Astrocyte (in vitro differentiated cells and primary cell): ENCODE measurements at places on chromosomes 11 and 22. TPM values are rescaled to one million over a fixed set of nuclear protein-coding genes. Genes with fewer than 3 reads are reported as not detected.
A peak's percentile ranks its signal among the peaks of the same experiment; 100 is the strongest.

DNA sequence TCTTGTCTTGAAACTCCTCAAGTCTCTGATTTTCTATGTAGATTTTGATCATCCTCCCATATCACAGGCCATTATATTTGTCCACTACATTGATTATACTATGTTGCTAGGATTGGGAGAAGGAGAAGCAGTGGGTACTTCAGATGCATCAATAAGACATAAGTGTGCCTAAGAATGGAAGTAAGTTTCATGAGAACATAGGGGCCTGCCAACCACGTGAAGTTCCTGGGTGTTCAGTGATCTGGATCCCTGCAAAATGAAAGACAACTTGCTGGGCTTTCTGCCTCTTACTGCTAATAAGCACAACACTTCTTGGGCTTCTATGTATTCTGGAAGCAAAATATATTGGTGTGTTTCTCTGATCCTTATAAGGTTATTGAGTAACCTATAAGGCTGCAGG, 17.8 kb downstream of the SERPINH1 start:
- no peak for DNase-seq

DNA sequence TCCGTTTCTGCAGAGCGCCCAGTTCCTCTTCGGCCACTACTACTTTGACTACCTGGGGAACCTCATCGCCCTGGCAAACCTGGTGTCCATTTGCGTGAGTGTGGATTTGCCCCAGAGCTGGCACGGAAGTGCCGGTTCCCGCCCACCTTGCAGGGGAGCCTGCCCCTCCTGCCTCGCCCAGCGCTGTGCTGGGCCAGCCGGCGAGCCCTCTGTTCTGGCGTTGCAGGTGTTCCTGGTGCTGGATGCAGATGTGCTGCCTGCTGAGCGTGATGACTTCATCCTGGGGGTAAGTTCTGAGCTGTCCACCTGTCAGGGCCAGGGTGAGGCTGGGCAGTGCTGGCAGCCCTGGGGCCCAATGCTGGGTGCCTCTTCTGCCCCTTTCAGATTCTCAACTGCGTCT, 29.8 kb downstream of the TPCN2 start:
- DNase-seq: no peak

GRCh38 chr11:124409906-124410305, 11.1 kb upstream of the OR8B3 start:
- no peak for DNase-seq

- DNase-seq: no peak
Measured at GRCh38 chr11:68680541-68681231, 3.7 kb upstream of the GAL start.

GRCh38 chr11:91382946-91383345, 841.7 kb upstream of the FAT3 start:
- no peak for DNase-seq

DNA sequence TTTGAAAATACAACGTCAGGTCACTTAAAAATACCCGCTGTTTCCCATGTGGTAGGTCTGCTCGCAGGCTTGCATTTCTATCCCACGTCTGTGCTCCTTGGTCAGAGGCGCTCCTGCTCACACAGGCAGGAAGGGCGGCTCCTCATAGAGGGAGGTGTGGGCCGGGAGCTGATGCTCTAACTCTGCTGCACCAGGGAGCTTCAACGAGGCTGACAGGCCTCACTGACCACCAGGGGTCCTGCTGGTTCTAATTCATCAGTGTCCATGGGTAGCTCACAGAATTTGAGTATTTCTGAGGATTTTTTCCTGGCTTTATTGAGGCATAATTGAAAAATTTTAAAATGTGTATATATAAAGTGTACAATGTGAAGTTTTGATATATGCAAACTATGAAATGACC, 68.5 kb downstream of the PIWIL3 start:
- no peak for DNase-seq

DNA sequence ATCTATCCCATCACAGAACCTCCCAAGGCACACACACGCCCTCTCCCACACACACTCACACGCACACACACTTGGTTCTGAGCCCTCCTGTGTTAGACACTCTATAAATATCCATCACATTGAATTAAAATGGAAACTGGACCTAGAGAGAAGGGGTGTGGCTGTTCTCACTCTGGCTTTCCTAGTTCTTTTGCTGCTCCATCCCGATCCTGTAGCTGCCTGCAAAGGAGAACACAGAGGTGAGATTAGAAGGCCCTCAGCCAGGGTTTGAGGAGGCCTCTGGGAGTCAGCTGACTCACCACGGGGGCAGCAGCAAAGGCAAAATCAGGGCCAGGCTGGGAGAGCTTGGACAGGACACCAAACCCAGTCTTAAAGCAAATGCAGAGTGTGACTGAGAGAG, 192.3 kb upstream of the CADM1 start:
- no peak for DNase-seq

- no peak for DNase-seq
Measured at GRCh38 chr22:16955678-16956210, 52.3 kb downstream of the GAB4 start.

DNA sequence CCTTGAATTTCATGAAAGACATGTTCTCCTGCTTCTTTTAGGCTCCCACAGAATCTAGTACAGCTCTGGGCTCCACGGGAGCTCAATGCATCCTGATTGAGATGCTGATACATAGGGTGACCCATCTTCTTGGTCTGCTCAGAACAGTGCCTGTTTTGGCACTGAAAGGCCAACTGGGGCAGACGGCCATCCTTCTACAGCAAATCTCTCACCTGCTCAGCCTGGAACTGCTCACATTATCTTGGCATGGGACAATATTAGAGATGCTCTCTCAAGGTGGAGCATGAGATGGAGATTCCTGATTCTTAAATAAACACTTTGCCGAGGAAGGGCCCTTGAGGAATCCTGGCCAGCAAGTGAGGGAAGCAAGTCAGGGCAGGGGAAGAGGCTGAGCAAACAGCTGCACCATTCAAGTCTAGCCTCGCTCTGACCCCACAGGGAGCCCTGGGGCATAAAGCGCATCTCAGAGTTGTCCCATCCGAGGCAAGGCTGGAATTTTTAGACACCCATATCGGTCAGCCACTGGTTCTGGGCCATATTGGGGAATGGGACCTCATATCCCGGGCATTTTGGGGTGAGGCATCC, 58.4 kb upstream of the CSNK2A3 start:
- no peak for DNase-seq

- no peak for DNase-seq
Measured at GRCh38 chr11:128179039-128179438, 408.3 kb downstream of the ETS1 start.

DNA sequence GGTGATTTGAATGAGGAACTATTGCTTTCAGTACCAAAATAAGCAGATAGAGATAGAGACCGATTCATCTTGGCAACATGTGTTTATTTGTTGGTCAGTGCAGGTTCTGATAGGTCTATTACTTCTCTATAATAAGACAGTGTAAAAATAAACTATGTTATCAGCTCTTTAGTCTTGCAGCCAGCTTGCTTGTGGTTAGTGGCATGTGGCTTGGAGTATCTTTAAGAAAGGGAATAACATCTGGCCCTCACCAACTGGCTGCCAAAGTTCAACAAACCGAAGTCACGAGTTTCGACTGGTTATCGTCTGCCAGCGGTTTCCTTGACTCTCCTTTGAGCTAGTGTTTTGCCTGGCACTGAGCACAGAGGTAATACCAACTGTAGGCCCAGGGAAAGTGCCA, 71.8 kb downstream of the CTTN start:
- DNase-seq: peak; percentile 78

DNA sequence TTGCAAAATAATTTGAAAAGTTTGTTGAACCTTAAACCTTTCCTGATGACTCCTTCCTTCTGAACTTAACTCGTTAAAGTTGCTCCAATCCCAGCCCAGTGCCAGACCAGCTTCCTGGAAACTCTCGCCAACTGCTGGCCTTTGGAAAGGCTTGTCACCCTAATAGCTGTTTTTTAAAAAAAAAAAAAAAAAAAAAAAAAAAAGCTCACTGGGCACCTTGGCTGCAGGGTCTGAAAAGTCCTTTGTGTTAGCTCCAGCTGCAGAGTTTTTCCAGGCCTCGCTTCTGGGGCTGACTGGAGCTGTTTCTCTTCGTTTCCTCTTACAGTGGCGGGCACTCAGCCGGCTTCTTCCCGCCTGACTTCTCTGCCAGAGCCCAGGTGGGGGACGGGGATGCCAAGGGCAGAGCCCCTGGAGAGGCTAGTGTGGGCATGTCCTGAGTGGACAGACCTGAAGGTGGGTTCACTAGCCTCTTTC, 25.1 kb downstream of the KCNQ1OT1 start:
- no peak for DNase-seq

GRCh38 chr22:38148245-38148644, 33.4 kb downstream of the PLA2G6 start:
- peak; percentile 81 for DNase-seq

GRCh38 chr11:20631519-20632168, 32.2 kb downstream of the SLC6A5 start:
- no peak for DNase-seq

GRCh38 chr11:85180528-85180927, 446.6 kb downstream of the DLG2 start:
- no peak for DNase-seq

- DNase-seq: peak; percentile 84
Measured at GRCh38 chr22:40426594-40427333, 56.4 kb downstream of the SGSM3 start.

DNA sequence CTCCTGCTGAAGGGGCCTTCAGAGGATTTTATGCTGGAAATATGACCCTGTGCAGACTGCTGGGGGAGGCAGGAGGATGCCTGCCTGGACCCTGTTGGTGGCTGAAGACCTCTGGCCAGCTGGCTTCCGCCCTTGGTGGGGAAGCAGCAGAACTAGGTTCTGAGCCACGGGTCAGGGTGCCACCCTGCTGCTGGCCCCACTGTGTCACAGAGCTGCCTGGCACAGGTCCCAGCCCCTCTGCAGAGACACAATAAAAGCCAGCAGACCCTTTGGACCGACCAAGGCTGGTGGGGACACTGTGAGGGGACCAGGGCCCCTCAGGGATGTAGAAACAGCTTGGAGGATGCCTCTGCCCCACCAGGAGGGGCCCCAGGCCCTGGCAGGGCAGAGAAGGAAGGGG, 6.9 kb upstream of the SREBF2 start:
- no peak for DNase-seq

DNA sequence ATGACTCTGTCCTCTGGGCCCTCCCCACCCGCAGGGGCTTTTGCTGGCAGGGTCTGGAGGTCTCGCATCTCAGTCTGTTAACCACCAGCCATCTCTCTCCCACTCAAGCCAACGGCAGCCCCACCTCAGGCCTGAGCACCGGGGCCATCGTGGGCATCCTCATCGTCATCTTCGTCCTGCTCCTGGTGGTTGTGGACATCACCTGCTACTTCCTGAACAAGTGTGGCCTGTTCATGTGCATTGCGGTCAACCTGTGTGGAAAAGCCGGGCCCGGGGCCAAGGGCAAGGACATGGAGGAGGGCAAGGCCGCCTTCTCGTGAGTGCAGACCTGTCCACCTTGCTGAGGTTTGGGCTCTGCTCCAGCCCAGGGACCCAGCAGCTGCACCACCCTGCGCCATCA, 44.3 kb upstream of the TTC12 start:
- no peak for DNase-seq

DNA sequence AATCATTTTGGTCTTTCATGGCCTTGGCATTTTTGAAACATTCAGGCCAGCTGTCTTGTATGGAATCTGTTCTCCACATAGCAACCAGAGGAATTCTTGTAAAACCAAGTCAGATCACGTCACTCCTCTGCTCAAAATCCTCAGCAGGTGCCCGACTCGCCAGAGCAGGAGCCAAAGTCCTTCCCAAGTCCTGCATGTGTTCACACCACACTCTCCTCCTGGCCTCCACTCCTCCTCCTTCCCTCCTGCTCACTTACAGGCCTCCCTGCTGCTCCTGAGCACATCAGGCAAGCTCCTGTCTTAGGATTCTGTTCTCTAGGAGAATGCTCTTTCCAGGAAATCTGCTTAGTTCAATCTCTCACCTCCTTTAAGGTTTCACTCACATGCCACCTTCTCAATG, 6.9 kb upstream of the PSMC3 start:
- peak; percentile 20 for DNase-seq

DNA sequence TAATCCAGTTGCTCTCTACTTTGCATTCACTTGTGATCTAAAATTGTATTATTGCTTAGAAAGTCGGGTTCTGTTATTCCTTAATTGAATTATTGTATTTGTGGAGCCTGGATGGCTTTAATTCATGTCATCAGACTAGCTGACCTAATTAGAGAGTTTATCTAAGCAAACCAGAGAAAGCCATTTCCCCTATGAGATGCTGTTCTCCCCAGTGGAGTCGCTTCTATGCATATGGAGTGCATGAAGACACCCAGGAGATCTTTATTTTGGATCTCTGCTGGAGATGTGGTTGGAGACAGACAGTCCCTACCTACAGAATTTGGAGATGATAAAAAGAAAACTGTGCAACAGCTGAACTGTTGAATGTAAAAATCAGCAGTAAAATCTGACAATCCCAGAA, 45.2 kb upstream of the MYO18B start:
- DNase-seq: no peak

GRCh38 chr11:101862391-101863233, 52.2 kb upstream of the CEP126 start:
- DNase-seq: peak; percentile 61

DNA sequence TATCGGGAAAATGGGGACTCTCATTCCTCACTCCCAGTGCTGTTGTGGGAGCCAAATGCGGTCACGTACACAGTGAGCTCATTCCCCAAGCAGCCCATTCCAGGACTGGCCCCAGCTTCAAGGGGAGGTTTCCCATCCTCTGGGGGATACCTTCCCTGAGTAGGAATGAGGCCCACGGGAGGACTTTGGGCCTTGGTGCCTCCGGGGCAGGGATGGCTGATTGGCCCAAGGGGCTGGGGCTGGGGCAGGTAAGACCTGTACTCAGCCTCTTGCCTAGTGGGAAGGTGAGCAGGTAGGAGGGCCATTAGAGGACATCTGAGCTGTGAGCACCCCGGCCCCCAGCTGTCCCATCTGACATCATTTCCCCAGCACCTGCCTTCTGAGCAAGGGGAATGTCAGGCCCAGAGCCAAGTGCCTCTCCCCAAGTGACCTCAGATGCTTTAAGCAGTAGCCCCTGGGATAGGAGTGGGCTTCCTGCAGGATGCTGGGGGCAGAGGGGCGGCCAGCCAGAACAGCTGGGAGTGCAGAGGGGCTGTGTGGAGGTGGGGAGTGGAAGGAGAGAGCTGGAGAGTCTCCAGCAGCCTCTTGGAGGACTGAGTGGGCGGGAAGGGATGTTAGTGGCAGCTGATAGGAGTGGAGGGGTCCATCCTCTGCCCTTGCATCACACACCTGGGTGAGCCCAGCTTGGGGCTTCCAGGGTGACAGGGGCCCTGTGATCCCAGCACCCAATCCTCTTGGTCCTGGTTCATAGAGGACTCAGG, 58.4 kb downstream of the CD82 start:
- peak; percentile 36 for DNase-seq

- peak; percentile 100 for DNase-seq
Measured at GRCh38 chr11:125772834-125773505, 5.7 kb downstream of the PATE2 start.

- peak; percentile 72 for DNase-seq
Measured at GRCh38 chr11:26946257-26946716, 47.6 kb upstream of the FIBIN start.

GRCh38 chr11:111606986-111607385, 4.7 kb downstream of the SIK2 start:
- DNase-seq: peak; percentile 48

Gene ZBTB16
- 0.36 and 0.50 TPM in 2 replicates for total RNA-seq

Gene GTSE1
- 2.4 and 4.1 TPM in 2 replicates for total RNA-seq

Gene TUBA8
- 0.79 TPM in 1 of 2 replicates, not detected in the other for total RNA-seq

Gene ESAM
- 9.4 and 22.0 TPM in 2 replicates for total RNA-seq

Gene TMEM135
- total RNA-seq: 20.6 and 30.2 TPM in 2 replicates

Gene TYR
- total RNA-seq: not detected in 2 replicates

Gene UBQLNL
- 0.27 TPM in 1 of 2 replicates, not detected in the other for total RNA-seq

Gene OR8A1
- not detected in 2 replicates for total RNA-seq

Gene MCHR1
- 0.96 and 1.8 TPM in 2 replicates for total RNA-seq

Gene FOLR2
- total RNA-seq: not detected in 2 replicates

Gene TMEM191C
- total RNA-seq: 2.8 and 3.4 TPM in 2 replicates

Gene TIMP3
- total RNA-seq: 145 and 158 TPM in 2 replicates

Gene GAL3ST1
- 3.4 and 3.8 TPM in 2 replicates for total RNA-seq
